ENCODE measurements at places on chromosomes 1 and 21.

DNA sequence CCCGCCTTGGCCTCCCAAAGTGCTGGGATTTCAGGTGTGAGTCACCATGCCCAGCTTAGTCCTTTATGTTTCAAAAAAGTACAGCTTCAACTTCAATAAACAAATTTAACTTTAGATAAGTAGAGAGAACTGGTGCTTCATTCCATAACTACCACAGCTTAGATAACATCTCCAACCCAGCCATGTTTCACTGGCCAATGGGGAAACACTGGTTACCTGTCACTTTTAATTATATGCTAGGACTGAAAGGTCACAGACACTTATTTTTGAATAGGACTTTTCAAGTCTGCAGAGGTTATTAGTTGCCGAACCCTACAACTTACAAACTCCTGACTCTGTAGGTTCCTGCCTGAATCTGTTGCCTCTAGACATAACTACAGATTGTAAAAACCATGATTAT, 56.5 kb upstream of the ST6GALNAC3 start:
- no peak for DNase-seq

GRCh38 chr1:231027136-231027925, 12.7 kb downstream of the FAM89A start:
- no peak for DNase-seq

DNA sequence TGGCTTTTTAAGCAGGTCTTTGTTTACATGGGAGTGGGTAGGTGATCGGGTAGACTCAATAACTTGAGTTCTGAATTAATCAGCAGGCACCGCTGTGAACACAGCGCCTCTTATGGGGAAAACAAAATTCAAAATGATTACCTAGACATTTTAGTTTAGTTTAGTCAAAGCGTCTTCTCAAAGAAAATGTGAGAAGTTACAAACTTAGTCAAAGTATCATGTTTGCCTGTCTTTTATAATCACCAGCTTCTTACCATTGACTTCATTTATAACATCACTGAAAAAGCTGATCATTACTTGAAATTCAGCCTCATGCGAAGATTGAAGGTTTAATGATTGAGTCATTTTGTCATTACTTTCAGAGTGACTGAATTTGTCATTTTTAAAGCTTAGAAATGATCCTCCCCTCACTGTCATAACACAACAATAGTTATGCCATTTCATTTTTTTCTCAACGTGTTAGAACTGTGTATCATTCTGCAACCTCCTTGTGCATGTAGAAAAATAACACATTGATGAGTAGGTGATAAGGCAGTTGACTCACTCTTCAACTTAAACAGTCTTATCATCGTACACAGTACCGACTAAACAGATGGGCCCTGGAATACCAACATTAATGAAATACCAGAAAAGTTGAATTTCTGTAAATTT, 188.5 kb downstream of the NFIA start:
- DNase-seq: no peak

DNA sequence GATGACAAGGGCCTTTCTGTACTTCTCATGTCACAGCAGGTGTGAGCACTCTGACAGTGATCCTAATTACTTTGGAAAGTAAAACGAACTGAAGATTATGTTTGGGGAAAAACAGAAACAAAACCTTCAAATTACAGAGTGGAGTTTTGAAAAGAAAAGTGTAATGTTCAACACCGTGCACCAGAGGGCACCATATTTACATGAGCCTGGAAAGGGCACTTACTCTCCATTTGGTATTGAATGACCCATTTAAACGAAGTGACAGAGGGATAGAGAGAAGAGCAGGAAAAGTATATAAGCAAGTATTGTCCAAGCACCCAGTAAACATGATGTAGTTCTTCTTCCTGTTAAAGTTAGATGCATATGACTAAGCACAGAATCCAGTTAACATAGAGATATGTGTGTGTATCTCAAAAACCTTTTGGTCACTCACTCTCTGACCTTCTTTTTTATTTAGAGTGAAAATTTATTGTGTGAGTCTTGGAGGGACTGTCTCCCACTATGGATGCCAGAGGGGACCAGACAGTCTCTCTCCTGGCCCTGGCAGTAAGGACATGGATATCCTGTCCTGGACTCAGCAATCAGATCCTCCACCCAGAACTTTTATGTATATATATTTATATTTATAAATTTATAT, 3.8 kb upstream of the RGSL1 start:
- DNase-seq: peak; percentile 35

DNA sequence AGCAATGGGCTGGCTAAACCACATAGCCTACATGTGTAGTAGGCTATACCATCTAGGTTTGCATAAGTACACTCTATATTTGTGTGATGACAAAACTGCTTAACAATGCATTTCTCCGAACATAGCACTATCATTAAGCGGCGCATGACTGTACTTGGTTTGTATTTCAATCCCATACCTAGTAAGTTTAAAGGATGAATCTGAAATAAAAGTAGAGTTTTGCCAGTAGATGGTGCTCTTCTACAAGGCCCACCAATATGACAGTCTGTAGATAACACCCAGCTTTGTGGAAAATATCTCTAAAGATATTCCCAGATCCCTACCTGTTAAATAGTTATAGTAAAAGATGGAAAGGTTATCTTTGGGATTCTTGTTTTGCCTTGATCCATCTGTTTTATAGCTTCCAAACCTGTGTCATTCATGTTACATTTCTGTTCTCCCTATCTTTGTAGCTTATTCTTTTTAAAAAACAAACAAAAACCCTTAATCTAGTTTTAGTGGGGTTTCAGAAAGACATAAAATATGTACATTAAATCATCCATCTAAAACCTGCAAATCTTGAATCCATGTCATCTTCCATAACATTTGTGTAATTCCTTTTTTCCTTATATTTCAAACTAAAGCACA, 33.9 kb upstream of the ASPM start:
- no peak for DNase-seq

DNA sequence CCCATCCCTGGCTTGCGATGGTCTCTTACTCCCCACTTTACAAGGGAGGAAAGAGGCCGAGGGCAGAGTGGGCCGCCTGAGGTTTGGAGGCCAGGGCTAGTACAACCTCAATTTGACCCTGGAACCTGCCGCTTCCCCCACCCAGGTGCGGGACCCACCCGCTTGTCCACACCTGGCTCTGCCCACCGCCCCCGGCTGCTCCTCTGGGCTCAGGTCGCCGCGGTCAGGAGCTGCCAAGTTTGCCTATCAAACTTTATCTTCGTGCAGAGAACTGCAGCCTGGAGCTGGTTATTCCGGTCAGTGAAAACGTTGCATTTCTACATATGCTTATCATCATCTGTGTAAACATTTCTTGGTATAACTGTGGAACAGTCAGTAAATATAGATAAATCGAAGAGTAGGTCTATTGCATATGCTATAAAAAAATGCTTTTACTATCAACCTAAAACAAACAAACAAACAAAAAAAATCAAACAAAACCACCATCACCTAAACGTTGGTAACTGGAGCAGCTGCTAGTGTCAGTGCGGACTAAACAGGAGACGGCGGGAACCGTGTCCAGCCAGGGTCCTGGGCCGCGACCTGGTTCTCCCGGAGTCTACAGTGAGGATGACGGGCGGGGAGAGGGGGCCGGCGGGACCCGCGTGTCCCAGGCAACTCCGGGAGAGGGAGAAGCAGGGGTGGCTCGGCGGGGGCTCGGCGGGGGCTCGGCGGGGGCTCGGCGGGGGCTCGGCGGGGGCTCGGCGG, 906 bp upstream of the ADARB1 start:
- peak; percentile 25 for DNase-seq

DNA sequence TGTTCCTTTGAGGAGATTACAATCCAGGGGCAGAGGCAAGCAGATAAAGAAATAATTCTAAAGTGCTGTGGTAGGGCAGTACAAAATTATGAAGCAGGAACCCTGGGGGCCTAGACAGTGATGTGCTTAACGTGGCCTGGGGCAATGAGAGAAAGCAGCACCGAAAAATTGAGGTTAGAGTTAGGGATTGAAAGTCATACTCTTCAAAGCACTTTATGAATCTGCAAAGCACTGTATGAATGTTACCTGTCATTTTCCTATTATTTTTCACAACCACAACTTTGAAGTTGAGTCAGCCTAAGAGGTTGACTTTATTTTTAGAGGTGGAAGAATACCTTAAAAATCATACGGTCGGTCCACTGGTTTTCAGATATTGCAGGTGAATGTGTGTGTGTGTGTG, 183.4 kb upstream of the NFIA start:
- no peak for DNase-seq

- DNase-seq: no peak
Observed at GRCh38 chr1:29633771-29634170, 397.4 kb downstream of the PTPRU start.

DNA sequence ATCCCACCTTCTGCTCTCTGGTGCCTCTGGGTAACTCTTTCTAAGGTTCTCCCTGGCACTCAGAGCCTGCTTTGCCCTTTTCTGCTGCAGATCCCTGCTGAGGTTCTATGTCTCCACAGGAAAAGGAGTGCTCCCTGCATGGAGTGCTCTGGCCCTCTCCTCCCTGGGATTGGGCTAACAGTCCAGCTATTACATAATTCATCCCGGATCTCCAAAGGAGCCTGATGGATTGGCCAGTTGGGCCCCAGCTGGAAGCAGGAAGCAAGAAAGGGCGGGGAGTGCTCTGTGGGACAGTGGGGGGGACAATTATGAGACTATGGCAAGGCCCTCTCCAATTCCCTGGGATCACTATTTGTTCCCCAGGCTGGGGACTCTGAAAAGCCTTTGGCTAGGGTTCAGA, 51.9 kb upstream of the GOLT1A start:
- DNase-seq: no peak

GRCh38 chr1:171985639-171986038, 144.3 kb downstream of the DNM3 start:
- peak; percentile 6 for DNase-seq

GRCh38 chr1:44806704-44807363, at the start of gene DYNLT4:
Gene DYNLT4, minus strand, starts transcription at chr1:44807351. Its CDS starts 683 bp downstream, at chr1:44806668.
- DNase-seq: no peak
